Suppressor macrophage treated with lipopolysaccharide for 4 hours (primary cell): ENCODE measurements at places on chromosomes 4 and X.

GRCh38 chrX:95318882-95319281 is 1365.8 kb upstream of the DIAPH2 start:
- no peak for DNase-seq

- DNase-seq, result no peak
Measured at GRCh38 chr4:30808276-30808675, 88.1 kb downstream of the PCDH7 start.

- peak; percentile 9 for DNase-seq
Measured at GRCh38 chrX:7170898-7171297, 22.9 kb upstream of the PUDP start.

DNA sequence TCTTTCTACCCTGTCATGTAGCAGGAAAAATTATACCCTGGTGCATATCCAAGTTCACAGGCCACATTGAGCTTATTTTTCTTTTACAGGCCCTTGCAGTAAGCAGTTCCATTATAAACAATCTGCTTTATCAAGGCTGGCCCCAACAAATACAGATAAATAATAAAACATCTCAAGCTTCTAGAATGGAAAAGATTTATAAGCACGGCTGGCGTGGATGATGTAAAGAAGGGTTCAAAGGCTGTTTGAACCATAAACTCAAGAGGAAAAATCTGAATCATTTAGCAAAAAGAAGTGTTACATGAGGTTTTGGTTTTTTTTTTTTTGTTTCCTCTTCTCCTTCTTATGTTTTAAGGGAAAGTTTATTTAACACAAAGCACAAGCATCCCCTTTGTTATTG is 109.7 kb downstream of the UNC5C start:
- no peak for DNase-seq
